Right atrium auricular region (tissue), 2 donors: ENCODE measurements at places on chromosomes 2 and 18. TPM values are rescaled to one million over a fixed set of nuclear protein-coding genes. Genes with fewer than 3 reads are reported as not detected.

The UNC80 gene
- total RNA-seq = 0.20 TPM

The TM4SF20 gene
- not detected for total RNA-seq

The CACNB4 gene
- 0.37 TPM for total RNA-seq

The TRAK2 gene
- total RNA-seq = 130 TPM

The MFSD6 gene
- total RNA-seq = 72.7 TPM

DNA sequence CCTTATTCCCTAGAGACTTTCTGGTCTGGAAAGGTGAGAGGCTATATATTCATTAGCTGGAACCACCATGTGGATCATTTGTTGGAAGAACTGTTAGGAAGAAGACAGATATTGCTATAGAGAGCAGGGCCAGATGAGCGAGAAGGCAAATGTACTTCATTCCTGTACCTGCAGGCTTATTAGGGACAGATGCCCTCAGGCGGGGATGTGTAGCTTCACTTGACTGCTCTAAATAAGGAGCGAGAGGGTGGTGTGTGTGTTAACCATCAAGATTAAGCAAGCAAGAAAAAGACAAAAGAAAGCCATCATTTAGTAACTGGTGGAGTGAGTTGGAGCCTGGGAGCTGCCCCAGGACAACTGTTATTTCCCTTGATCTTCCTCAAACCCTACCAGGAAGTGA is 36.4 kb downstream of the NEDD4L start:
- DNase-seq = no peak

GRCh38 chr18:47574966-47575365 is 323.5 kb upstream of the SKOR2 start:
- no peak for DNase-seq

DNA sequence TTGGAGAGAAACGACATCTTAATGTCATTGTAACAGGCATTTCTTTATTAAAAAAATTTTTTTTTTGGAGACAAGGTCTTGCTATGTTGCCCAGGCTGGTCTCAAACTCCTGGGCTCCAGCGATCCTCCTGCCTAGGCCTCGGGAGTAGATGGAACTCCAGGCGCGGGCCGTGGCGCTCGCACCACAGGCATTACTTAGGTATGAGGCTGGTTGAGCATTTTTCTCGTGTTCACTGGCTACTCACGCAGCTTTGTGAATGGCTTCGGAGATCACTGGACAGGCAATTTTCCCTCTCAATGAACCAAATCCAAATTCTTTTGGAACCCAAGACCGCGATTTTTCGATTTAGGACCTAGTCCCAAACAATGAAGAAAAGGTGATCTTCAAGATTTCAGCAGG is 795 bp upstream of the TCF7L1 start:
- DNase-seq = no peak

DNA sequence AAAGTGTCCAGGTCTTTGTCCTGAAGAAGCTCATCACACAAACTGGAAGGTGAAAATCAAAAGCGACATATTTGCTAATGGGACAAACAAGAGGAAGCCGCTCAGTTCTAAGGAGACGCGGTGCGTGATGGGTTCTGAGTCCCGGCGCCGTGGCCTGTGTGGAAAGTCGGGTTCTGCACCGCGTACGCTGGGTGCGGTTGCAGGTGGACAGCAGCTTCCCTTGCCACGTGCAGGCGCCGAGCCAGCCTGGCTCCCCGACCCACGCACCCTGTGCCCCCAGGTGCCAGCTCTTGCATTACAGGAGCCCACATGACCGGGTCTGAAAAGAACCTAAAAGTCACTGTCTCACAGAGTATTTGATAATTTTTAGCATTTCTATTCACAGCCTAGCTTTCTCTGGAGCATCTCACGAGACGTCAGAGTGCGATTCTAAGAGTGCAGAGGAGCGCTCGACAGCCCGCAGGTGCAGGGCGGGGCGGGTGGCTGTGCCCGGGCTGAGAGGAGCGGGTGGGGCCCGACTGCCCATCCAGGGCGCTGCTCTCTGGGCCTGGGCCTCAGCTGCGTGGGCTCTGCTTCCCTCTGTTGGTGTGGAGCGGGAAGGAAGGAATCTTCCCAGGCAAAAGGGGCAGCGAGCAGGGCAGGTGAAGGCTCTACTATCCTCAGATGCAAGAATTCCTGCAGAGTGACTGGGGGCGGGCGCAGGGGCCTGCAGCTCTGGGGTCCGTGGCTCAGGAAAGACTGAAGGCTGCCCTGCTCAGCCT is 39.4 kb downstream of the MYT1L start:
- DNase-seq = no peak

DNA sequence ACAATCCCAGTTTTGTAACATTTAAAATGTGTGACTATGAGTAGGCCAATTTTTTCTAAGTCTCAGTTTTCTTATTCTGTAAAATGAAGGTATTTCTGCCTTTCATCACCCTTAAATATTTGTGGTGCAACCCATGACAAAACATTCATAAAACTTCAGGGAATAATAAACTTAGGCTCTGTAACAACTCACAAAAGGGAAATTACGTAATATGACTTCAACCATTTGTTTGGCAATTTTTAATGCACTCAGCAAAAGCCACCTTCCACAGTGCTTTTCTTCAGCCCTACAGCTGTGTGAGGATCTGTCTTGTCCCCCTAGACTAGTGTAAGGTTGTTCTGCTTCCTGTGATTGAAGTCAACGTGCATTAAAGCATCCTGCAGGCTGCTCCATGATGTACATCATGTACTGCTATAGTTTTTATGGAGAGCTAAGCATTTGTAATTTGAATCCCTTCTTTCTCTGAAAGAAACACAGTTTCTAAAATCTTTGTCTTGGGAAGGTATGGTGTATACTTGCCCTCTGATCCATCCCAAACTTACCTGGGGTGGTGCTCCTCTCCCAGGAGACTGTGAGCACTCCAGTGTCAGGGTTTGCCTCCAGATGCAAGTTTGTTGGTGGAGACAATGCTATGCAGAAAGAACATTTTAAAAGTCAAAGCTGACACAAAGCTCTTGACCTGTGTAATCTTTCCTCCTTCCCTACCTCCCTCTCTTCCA is 39.1 kb downstream of the FN1 start:
- no peak for DNase-seq

DNA sequence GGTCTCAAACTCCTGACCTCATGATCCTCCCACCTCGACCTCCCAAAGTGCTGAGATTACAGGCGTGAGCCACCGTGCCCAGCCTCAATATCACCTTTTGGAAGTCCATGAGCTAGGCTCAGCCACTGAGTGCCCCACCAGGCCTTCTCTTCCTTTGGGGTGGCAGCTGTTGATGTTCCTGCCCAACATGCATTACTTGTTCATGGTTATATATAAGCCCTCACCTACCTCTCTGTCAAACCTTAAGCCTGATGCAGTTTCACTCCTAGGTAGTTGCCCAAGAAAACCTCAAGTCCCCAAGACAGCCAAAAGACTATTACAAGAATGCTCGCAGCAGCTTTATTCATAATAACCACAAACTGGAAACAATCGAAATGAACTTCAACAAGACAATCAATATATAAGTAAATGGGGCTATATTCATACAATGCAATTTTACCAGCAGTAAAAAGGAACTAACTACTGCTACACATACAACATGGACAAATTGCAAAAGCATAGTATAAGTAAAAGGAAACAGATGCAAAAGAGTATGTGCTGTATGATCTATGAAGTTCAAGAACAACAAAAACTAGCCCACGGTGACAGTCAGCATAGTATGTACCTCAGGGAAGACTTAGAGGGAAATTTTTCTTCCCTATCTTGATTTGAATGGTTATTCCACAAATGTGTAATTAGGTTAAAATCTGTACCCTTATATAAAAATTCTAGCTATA is 59.6 kb upstream of the REL start:
- no peak for DNase-seq
